Ascending aorta (tissue), 2 donors: ENCODE measurements at places on chromosomes 6 and 20.
A peak's percentile ranks its signal among the peaks of the same experiment; 100 is the strongest.

- no peak for DNase-seq
These were observed 50.1 kb downstream of the NFATC2 start for GRCh38 chr20:51492167-51493092.

- no peak for DNase-seq
These were observed 212.2 kb downstream of the ARHGAP18 start for GRCh38 chr6:129497481-129498441.

- no peak for DNase-seq
These were observed 176.9 kb upstream of the SUPT3H start for GRCh38 chr6:45554591-45554990.

- DNase-seq = no peak
These were observed 46.2 kb upstream of the RFPL4B start for GRCh38 chr6:112300896-112301295.

GRCh38 chr6:79079561-79080041 is 1.5 kb upstream of the PHIP start:
- no peak for DNase-seq

DNA sequence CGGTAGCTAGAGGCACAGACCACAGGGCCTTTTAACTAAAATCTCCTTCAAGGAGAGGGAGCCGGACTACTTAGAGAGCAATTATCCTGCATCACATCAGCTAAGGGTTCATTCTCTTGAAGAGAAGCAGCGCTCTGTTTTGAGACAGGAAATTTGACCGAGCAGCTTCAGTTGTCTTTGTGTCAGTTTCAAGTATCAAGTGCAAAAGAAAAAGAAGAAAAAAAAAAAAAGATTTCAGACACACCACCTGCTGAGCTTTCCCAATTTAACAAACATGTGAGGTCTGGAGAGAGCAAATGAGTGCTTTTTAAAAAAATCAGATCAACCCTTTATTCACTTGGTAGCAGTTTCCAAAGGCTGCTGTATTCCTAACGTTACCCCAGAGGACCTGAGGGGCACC is 273.5 kb upstream of the POU3F2 start:
- DNase-seq = no peak

GRCh38 chr6:83708546-83708969 is 343 bp downstream of the SNAP91 start:
- DNase-seq = no peak

GRCh38 chr6:140563728-140564127 is 1189.3 kb upstream of the CITED2 start:
- DNase-seq = no peak

GRCh38 chr6:41451039-41451438 is 95.1 kb upstream of the FOXP4 start:
- DNase-seq = no peak

DNA sequence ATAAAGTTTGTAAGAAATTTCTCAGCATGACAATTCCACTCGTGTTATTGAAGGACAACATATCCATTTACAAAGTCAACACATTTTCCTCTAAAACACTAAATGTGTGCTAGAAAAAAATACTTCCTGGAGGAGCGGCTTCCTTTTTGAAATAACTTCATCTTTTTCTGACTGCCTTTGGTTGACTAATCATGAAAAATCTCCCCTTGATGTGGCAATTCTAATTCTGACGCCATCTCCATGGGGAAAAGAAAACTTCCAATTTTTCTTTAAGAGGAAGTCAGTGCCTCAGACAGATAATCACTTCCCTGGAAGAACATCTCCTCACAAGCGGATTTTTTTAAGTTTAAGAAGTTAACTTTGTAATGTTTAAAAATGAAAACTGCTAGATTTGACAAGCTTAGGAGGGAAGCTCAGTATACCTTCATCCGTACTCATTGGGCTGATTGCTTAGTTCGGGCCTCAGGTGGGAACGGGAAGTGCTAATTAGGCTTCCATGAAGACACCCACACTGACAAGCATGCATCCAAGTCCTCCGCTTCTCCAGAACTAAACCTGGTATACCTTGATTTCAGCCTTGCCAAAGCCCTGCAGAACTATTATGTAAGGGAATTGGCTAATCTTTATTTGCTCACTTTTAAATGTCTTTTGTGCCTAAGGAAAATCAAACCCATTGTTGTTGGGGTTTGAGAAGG is 35.1 kb upstream of the DUSP22 start:
- DNase-seq = no peak

DNA sequence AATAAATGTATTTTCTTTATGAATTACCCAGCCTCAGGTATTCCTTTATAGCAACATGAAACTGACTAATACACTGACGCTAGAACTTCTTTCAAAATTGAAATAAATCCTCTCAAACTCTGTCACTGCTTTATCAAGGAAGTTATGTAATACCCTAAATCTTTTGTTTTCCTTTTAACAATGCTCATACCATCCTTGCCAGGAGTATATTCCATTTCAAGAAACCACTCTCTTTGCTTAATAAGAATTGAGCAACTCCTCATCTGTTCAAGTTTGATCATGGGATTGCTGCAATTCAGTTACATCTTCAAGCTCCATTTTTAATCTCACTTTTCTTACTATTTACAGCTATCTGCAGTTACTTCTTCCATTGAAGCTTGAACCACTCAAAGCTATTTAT is 707.6 kb upstream of the MARCKS start:
- no peak for DNase-seq

DNA sequence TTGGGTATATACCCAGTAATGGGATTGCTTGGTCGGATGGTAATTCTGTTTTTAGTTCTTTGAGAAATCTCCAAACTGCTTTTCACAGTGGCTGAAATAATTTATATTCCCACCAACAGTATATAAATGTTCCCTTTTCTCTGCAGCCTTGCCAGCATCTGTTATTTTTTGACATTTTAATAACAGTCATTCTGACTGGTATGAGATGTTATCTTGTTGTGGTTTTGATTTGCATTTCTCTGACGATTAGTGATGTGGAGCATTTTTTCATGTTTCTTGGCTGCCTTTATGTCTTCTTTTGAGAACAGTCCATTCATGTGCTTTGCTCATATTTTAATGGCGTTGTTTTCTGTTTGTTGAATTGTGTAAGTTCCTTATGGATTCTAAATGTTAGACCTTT is 641.6 kb downstream of the HACE1 start:
- DNase-seq = no peak

- DNase-seq = no peak
These were observed 400.8 kb upstream of the HSF2 start for GRCh38 chr6:121998631-121999030.

DNA sequence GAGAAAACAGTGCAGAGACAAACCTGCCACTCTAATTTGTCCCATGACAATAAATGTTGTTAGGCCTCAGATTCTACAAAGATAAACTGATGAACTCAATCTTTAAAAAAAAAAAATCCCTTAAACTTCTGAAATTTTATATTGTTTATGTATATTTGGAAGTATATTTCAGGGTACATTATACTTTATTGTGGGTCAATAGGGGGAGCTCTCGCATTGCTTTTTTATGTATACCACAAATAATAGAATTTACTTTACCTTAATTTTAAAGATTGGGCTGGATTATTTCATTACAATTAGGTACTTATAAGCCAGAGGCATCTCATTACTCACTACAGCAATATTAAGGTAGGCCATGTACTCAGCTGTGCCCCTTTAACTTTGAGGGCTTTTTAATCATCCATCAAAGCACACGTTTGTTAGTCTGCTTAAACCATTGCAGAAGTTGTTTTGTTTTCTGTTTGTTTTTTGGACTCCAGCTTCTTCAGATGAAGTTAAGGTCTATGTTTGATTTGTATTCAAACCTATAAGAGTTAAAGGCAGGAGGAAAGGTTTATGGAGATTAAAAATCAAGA is 56.3 kb upstream of the EYA4 start:
- DNase-seq = no peak

DNA sequence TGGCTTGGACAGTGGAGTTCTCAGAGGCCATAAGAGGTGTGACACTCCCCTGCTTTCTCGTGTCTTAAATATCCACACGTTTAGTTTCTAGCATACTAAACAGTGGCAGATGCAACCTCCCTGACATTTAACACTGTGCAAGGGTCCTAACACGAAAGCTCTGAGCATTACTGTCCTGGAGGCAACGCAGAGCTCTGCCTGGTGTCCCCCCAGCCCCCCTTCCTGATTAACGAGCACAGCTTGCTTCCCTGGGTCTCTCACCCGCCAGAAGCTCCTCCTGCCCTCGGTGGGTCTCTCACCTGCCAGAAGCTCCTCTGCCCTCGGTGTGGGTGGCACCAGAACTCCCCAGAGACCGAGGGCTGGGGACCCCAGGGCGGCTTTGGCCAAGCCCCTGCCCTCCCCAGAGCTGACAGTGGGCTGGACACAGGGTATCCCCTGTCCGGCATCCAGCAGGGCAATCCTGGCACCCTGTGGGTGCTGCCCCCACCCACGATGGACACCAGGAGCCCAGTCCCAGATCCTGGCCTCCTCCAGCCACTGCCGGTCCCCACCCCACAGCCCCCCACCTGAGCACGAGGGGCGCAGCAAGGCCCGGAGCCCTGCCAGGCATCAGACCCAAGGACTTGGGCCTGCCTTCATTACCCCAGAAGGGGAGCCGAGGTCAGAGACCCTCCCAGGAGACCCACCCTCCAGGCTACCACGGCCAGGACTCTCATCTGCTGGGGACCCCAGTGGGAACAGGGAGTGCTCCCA is 12.4 kb upstream of the KCNQ2 start:
- no peak for DNase-seq

DNA sequence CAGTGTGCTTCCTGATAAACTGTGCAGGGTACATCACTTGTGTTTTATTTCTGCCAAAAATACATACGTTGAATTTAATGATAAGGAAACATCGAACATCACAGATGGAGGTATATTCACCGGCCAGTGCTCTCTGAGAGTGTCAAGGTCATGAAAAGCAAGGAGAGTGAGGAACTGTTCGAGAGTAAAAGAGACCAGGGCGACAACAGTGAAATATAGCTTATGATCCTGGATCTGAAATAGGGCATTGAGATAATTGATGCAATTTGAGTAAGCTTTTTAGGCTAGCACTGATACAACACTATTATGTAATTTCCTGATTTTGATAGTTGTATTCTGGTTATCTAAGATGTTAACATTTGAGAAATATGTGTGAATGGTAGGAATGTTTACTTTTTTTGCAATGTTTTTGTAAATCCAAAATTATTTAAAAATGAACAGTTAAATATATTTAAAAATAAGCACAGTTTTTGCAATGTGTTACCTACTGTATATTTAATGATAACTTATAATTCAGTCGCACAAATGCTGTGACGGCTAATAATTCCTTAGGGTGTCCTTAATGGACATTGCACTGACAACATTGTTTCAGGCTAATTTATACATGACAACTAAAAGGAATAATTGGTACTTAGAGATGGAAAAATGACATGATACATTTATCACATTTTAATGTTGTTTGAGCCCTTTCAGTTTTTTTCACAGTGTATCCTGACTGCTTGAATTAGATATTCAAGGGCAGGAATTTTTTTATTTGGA is 9.9 kb downstream of the RAB32 start:
- no peak for DNase-seq

- peak; percentile 62 for DNase-seq
These were observed 793 bp downstream of the GMPR start for GRCh38 chr6:16238963-16239797.

- DNase-seq = no peak
These were observed 73.2 kb upstream of the CNKSR3 start for GRCh38 chr6:154583546-154584188.
